Renal cortex interstitium (tissue), 15 donors: ENCODE measurements at places on chromosomes 12 and 14. TPM values are rescaled to one million over a fixed set of nuclear protein-coding genes. Genes with fewer than 3 reads are reported as not detected.

DNA sequence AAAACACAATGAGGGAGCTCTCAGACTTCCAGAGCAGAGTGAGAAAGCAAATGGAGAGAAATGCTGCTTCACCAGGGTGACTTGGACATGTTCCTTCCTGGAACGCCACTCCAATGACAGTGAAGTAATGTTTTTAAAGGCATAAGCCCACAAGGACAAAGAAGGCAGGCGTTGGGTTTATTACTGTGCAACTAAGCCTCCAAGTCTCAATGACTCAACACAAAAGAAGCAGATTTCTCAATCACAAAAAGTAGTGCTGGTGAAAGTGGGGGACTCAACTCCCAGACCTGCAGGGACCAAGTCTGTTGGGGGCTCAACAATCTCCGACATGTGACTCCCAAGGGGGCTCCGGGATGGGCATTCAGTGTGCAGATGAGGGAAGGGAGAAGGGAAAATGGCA is 505.2 kb downstream of the BCL11B start:
- DNase-seq, result no peak

GRCh38 chr12:45278447-45278846 is 62.6 kb downstream of the ANO6 start:
- no peak for DNase-seq

GRCh38 chr12:85662207-85662602 is 174.0 kb downstream of the RASSF9 start:
- no peak for DNase-seq

The MYF5 gene
- polyA plus RNA-seq, result not detected

The FITM1 gene
- 0.79 TPM for polyA plus RNA-seq

The NTF3 gene
- 5.5 TPM for polyA plus RNA-seq

- DNase-seq, result no peak
Measured at GRCh38 chr14:35389315-35389667, 15.3 kb downstream of the NFKBIA start.

DNA sequence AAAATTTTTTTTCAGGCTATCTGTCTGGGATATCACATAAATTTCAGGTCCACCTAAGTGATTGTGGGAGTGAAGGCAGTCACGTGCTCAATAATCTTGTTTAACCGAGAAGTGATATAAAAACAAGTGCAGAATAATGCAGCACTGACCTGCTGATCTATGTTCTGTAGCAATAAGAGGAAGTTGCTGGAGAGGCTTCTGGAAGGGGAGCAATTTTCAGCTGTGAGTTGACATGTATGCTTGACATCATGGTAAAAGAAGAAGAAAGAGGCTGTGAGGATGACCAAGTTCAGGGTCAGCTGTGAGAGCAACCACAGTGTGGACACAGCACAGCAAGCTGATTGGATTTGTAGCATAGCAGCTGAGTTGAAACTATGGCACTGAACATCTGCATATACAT is 172.0 kb upstream of the PELI2 start:
- DNase-seq, result no peak

DNA sequence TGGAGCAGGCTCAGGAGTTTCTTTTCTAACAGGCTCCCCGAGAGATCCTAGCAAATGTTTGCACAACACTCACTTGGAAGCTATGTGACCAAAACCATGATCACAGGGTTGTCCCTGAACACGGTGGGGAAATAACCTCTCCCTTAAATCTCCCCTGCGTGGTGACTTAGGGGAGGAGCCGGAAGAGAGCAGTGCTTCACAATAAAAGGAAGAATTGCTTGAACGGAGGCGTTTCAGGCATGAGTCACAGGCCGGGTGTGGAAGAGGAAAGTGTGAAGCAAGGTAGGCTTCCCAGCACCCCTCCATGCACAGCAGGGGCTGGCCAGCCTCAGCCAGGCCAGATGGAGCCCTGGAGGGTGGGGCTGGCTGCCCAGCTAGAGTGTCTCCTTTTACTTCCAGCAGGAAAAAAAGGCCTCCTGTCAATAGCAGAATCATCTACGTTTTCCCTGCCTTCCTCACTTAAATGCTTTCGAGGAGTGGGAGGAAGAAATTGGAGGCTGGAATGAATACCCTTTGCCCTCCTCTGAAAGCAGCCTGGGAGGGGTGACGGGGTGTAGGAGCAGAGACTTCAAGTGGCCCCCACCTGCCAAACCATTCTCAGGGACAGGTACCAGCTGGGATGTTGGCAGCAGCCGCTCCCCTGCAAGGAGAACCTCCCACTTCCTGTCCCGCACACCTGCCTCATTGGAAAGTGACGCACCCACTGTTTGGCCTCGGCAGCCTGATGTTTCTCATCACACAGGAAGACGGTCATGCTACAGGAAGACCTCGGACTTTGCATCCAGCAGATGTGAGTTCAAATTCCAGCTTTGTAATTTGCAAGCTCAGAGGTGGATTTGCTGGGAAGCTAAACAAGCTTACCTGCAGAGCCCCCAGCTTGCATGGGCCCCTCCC is 30.1 kb upstream of the PPP2R5C start:
- no peak for DNase-seq

The TTLL5 gene
- 36.6 TPM for polyA plus RNA-seq

The LIN7A gene
- polyA plus RNA-seq, result 18.0 TPM

The FAIM2 gene
- 6.1 TPM for polyA plus RNA-seq

DNA sequence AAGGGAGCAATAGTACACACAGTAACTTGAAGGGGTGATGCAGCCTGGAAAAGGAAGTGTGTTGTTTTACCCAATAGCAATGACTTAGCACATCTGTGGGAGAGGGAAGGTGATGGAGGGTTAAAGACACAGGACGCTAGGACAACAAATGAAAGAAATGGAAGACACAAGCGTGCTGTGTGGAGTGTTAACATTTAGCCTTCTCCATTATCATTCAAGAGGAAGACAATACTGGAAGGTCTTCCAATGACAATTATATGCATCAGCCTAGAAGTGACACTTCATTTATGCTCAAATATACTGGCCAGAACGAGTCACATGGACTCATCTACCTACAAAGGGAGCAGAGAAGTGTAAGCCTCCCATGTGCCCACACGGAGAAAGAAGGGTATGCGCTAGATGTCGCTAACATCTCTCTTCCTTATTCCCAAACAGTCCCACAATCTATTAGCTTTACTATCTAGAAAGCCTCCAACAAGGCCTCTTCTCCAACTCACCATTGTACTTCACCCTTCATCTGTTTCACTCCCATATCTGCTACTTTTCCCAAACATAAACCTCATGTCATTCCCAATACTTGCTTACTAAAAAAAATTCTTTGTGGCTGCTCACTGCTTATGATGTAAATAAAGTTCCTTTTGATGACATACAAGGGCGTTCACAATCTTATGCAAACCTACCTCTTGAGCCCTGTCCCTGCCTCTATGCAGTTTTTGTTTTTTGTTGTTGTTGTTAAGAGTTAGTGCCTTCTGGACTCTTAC is 20.3 kb downstream of the PPM1H start:
- DNase-seq, result no peak

DNA sequence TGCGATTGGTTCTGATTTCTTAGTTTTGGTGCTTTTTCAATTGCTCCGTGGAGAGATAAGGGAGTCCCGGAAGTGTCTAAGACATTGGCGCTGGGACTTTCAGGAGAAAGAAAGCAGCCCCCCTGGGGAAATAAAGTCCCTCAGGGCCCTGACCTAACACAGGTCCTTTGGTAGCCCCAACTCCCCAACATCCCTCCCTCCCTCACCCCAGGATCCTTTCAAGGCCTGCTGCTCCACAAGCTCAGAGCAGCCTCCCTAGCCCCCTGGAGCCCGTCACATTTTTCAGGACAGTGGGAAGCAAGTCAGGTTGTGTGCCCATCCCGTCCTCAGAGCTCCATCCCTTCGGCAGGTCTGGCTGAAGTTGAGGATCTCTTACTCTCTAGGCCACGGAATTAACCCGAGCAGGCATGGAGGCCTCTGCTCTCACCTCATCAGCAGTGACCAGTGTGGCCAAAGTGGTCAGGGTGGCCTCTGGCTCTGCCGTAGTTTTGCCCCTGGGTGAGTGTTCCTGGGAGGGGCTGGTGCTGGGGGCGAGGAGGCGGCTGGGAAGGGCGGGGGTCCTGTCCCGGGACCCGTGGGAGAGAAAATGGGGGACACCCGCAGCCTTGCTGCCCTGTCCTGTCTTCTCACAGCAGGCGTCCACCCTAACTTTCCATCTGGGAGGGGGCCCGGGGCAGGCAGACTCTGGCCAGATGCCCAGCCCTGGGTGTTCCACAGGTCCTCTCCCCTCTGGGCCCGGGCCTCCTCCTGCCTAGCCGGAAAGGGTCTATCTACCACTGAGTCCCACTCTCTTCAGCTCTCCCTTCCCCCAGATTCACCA is 950 bp downstream of the IFI27 start:
- DNase-seq, result no peak

GRCh38 chr14:50906326-50907065 is 34.6 kb downstream of the ABHD12B start:
- DNase-seq, result no peak

The STON2 gene
- 52.0 TPM for polyA plus RNA-seq

GRCh38 chr12:66061557-66062289 is 68.8 kb downstream of the LLPH start:
- DNase-seq, result no peak

GRCh38 chr12:50248411-50248810 is 34.9 kb downstream of the LIMA1 start:
- DNase-seq, result no peak

- DNase-seq, result no peak
Measured at GRCh38 chr14:83561261-83561660, 1968.7 kb upstream of the FLRT2 start.

DNA sequence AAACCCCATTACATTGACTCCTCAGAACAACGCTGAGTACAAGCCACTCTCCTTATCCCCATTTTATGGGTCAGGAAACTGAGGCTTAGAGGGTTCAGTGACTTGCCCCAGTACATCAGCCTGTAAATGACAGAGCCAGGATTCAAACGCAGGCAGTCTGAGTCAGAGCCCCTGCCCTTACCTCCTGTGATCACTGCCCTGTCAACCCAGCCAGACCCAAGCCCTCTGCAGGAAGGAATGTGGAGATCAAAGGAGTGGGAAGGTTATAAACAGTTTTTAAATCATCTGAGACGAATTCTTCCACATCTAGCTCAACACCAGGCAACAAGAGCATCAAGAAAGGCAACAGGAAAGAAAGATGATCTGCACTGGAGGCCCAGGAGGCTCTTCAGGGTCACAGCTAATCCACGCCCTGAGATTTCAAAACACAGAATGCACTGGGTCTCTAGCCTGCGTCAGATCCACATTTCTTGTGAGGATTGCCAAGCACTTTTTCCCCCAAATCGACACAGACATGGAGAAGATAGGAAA is 38.5 kb downstream of the SPTB start:
- DNase-seq, result no peak

GRCh38 chr12:122174155-122174845 is at the start of gene IL31:
TSS of gene IL31 (minus strand) at chr12:122174221. CDS start at chr12:122174172, 49 bp downstream.
- DNase-seq, result no peak
